ENCODE measurements at places on chromosomes 6 and 20.

GRCh38 chr6:116412270-116412669, 41.5 kb downstream of the DSE start:
- no peak for DNase-seq

DNA sequence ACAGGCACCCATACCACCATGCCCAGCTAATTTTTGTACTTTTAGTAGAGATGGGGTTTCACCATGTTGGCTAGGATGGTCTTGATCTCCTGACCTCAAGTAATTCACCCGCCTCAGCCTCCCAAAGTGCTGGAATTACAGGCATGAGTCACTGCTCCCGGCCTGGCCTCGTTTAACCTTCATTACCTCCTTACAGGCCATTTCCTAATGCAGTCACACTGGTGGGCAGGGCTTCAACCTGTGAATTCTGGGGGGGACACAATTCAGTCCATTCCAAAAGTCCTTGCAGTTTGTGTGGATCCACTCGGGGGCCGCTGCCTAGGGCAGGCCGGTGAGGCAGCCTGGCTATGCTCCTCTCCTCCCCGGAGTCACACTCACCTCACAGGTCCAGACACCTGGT, 112.4 kb upstream of the SNX9 start:
- no peak for DNase-seq

- DNase-seq: no peak
Measured at GRCh38 chr6:11230158-11231107, 2.0 kb downstream of the NEDD9 start.

DNA sequence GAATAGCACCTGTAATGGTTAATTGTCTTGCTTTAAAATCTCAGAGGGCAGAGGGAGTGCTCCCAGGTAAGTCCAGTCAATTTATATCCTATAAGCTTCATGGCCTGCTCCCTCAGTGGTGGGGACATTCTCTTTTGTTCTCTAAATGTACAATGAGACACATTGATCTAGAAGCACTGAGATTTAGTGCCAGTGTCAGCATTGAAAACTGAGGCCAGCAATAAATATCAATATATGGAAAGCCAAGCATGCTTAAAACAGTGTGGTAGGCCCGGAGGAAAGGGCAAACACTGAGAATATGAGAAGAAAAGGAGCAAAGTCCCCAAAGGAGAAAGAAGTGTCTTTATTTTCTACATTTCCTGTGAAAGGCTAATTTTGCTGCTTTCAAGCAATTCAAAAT, 68.4 kb upstream of the CCN2 start:
- DNase-seq: no peak

- no peak for DNase-seq
Measured at GRCh38 chr6:55443238-55444134, 116.2 kb downstream of the GFRAL start.

DNA sequence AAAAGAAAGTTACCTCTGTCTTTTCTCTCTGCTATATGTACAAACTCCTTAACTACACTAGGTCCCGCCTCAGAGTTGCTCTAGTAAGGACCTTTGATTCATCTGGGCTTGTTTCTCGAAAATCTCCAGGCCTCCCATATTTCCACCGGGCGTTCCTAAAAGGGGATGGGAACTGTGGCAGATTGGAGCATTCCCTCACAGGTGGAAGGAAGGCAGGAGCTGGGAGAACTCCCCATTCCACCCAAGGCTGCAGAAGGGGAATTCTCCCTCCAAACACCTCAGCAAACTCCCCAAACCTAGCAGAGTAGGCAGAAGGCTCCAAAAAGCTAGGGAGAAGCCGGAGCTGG, 1.6 kb upstream of the TFAP2A start:
- DNase-seq: no peak

- no peak for DNase-seq
Measured at GRCh38 chr6:116530436-116530835, 15.0 kb downstream of the TRAPPC3L start.

DNA sequence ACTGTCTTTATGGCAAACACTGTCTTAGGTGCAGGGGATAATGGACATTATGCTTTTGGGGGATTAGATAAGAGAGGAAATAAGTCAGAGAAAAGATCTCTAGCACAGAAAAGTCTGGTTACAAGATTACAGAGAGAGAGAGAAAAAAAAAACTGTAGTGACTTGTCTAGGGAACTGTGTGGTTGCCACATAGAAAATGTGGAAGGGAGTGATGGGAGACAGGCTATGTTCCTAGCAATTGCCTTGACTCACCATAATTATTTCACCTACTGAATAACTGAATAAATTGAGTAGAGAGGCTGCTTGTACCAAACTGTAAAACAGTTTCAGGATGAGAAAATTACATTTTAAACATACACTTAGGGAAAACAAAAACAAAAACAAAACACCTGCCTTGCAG, 229.7 kb downstream of the LAMA2 start:
- no peak for DNase-seq

- no peak for DNase-seq
Measured at GRCh38 chr20:48287021-48287494, 501.8 kb upstream of the SULF2 start.

DNA sequence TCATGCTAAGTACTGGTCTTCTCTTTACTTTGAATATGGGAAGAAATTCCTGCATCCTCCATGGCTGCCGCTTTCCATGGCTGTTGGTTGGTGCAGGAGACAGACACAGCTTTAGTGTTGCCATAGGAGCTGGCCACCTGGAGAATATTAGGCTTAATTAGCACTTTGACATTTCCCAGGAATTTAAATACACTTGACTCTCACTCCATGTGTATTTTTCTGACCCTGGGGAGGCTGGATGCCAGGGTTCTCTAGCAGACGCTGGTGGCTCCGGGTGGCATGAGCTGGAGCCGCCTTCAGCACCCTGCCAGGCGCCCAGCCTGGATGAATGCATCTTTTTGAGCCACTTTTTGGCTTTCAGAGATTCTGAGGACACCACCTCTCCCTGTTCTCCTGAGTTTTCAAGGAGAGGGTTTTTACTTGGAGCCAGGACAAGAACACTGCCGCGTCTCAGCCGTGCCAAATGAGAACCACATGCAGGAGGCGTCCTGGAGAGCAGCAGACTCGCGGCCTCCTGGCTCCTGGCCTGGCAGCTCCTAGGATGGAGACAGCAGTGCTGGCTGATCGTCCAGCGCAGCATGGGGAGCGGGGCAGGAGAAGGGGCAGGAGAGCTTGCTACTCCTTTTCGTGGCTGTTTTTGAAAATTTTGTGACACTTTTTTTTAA, 258.8 kb downstream of the SMOC2 start:
- DNase-seq: no peak

GRCh38 chr20:45695496-45695895, 6.3 kb upstream of the WFDC13 start:
- no peak for DNase-seq

- DNase-seq: no peak
Measured at GRCh38 chr20:23479043-23479442, 11.9 kb upstream of the CST8 start.

DNA sequence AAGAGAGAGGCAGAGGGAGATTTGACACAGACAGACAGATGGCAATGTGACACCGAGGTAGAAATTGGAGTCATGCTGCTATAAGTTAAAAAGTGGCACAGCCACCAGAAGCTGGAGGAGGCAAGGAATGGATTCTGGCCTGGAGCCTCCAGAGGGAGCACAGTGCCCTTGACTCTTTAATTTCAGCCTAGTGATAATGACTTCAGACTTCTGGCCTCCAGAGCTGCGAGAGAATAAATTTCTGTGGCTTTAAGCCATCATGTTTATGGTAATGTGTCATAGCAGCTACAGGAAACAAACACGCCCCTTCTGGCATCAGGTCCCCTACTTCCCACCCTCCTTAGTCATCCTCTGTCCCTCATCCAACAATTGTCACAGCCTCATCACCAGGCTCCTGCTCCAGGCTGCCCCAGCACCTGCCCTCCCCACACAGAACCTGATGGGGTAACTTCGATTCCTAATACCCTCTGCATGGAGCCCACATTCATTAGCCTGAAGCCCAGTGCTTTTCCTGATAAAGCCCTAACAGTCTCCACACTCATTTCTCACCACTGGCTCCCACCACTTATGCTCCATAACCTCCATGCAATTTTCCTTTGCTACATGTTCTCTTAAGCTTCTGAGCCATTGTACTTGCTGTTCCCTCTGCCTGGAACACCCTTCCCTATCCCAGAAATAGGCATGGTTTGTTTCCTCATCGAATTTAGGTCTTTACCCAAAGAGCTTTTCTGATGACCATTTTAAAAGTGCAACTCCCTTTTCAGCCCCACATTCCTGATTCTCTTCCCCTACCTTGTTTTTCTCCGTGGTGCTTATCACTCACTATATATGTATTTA, 69.7 kb upstream of the TOX2 start:
- peak; percentile 92 for DNase-seq

GRCh38 chr20:24321973-24322372, 147.5 kb upstream of the SYNDIG1 start:
- DNase-seq: no peak

DNA sequence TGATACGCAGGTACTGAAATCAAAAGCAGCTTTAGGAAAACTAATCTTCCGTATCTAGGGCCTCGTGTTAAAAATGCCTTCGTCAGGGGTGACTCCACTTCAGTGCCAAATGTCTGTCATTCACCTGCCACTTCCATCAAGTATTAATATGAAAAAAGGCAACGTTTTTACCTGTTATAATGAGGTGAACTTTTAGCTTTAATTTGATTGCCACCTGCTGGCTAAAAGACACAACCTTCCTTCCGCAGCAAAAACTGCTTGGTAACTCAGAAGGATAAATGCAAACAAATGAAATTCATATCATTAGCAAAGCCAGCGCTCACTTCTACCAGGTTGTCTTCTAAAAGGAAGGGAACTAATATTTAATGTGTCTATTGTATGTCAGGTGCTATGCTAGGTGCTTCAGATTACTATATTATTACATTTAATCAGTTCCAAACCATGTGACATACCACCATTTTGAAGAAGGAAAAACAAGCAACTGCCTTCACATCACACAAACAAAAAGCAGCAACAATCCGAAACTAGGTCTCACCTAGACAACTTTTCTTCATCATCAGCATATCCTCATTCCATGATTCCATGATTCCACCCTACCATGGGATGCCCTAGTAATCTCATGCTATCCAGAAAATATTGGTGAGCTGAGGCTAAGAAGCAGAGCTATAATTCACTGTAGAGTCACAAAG, 20.6 kb upstream of the ARHGAP18 start:
- DNase-seq: no peak

DNA sequence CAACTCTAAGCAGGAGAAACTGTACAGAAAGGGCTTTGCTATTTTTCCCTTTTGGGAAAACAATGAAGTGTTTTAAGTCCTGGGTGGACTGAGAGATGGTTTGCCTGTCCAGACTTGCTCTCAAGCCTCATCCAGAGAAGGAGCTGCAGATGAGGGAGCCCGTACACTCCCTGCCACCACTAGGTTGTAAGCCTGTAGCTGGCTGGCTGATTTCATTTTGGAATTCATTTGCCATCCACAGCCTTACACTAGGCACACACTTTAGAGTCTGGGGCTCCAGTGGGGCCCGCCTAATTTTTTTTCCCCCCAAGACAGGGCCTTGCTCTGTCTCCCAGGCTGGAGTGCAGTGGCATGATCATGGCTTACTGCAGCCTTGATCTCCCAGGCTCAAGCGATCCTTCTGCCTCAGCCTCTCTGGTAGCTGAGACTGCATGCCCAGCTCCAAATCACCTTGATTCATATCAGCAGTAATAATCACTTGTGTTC, 28.4 kb downstream of the POFUT1 start:
- DNase-seq: no peak
